HS-27A (cell line): ENCODE measurements at places on chromosomes 6 and 20.
A peak's percentile ranks its signal among the peaks of the same experiment; 100 is the strongest.

DNA sequence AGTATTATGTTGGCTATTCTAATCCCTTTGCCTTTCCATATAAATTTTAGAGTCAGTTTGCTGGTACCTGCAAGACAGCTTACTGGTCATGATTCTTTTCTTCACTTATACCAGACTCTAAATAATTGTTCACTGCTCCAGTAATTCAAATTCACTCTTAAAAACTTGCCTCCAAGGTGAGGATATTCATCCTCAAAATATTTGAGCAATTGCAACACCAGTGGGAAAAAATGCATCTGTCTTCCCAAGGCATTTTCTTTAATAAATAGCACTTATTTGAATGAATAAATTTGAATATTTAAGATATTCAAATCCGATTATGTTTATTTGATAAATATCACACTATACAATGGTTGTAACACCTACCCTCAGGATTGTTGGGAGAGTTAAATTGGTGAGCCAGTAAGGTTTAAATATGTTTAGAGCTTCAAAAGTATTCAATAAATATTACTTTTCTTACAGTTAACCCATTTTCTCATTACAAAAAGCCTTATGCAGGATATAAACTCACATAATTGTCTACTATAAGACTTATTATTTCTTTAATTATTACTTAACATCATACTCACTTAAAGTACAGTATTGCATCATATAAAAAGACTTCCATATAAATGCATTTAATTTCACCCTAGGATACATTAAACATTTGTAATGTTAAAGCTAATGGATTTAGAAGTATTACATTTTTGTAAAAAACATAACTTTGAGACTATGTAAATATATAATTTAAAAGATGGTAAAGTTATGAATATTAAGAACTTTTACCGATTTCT, 285.6 kb downstream of the SAMD5 start:
- no peak for DNase-seq

- DNase-seq: no peak
These were observed 302.4 kb upstream of the POU3F2 start for GRCh38 chr6:98532004-98532403.

GRCh38 chr6:4606821-4607704, 169.1 kb upstream of the CDYL start:
- peak; percentile 40 for DNase-seq

GRCh38 chr6:16736856-16737775, 24.1 kb downstream of the ATXN1 start:
- DNase-seq: no peak

- peak; percentile 92 for DNase-seq
These were observed 16.1 kb upstream of the CCN6 start for GRCh38 chr6:112037783-112038216.

DNA sequence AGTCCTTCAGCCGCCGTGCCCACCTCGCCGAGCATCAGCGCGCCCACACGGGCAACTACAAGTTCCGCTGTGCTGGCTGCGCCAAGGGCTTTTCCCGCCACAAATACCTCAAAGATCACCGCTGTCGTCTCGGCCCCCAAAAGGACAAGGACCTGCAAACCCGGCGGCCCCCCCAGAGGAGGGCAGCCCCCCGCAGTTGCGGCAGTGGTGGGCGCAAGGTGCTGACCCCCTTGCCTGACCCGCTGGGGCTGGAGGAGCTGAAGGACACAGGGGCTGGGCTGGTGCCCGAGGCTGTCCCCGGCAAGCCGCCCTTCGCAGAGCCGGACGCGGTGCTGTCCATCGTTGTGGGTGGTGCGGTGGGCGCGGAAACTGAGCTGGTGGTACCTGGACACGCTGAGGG, 20.1 kb upstream of the CHMP4B start:
- no peak for DNase-seq

GRCh38 chr20:4322499-4322898, 307.1 kb upstream of the RNF24 start:
- DNase-seq: no peak

DNA sequence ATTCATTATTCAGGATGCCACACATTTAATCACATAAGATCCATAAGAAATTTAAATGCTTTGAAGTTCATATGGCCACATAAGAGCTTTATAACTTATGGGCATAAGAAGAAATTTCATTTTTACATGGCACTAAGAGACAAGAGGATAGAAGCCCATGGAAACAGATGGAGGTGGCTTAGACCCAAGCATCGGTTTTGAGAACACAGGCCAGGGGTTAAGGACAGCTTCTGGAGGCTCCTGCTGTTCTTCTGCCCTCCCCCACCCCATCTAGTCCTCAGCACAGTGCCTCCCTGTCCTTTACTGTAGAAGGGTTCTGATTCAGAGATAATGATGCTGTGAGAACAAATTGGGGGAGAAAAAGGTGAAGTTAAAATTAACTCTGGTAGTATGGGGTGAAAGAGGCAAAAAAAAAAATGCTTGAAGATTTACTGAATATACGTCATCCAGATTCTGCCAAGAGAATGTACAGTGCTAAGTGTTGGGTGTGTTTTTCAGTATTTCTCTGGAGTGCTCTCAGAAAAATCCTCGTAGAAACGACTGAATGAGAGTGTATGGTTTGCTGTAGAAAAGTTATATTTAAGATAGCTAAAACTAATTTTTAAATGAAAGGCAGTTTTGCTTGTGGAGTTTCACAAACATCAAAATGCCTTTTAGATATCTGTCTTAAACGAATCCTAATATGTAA, 539.7 kb downstream of the QKI start:
- DNase-seq: no peak

DNA sequence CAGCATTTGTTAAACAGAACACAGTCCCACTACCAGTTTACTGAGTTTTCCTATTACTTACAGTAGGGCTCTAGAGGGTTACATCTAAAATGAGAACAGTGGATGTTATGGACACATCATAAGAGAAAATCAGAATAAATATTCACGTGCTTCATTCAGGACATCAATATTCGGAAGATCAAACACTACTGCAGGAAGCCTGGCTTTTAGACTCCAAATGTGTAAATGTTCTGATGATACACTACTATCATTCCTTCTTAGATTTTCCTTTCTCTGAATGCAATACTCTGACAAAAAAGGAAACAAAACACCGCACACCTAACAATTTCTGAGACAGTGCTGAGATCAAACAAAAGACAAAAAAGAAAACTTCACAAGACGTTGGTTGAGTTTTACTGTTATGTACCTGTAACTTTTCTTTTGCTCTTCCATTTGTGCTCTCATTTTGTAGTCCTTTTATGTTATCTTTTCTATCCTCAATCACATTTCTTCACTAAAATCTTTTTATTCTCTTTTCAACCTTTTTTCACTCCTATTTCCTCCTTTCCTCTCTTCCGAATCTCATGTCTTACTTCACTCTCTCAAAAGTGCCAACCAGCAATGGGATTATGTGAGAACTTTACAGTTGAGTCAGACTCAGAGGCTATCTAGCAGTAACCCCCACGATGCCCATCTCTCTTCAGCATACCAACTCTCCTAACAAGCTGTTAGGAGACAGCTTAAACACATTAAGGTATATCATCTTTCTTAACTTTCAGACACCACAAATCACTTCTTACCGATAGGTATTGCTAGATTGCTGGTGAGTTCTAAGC, 1.7 kb downstream of the FAM184A start:
- DNase-seq: no peak

DNA sequence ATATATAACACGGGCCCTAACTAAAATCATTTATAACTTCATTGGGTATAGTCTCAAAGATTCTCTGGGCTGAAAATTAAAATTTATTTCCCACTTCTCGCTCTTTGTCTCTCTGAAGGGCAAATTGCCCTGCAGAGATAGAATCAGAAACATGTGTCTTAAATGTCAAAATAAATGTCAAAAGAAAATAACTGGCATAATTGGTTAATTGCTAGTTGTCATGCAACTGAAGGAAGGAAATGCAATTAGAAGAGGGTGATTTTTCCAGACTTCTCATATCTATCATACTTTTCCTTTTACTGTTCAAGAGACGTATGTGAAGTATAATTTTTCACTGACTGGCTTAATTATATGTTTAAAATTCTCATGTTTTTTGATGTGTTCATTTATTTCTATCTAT, 80.3 kb upstream of the HMGCLL1 start:
- DNase-seq: no peak

DNA sequence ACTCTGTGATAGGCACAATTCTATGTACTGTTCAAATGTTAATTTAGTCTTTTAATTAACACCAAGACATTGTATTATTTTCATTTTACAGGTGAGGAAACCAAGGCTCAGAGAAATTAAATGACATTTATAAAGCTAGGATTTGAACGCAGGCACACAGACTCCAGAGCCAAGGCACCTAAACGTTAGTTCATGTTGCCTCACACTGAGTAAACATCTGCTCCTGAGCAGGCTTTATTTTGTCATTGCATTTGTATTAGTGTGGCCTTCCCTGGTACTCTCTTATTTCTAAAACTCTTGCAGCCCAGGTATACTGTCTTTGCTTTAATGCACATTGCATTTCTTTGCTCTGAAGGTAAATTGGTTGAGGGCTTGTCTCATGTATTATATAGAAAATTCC, 263.1 kb upstream of the FLRT3 start:
- no peak for DNase-seq

DNA sequence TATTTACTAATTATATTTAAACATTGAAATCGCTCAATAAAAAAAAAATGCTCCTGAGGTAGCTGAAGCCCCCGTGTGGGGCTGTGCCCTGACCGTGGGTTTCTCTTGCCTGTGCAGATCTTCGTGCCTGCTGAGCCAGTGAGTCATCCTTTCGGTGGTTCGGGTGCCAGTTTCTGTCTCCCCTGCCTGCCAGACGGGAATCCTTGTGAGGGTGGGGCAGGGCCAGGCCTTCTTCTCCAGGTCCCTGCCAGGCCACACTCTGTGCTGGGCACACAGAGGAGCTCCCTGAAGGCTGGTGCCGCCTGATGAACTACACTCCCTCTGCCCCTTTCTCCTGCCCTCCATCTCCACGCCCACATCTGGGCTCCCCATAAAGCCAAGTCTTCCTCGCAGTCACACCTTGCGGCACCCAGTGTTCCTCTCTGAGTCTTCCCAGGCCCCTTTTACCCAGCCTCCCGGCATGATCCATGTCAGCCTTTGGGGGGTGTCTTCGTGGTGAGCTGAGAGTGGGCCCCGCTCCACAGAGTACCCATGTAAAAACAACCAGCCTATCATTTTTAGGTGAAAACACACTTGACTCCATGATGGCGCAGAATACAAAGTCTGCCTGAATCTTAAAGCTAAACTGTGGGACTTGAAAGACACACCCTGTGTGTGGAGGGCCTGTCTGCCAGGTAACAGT, 19.3 kb downstream of the FGD2 start:
- DNase-seq: no peak

- DNase-seq: no peak
These were observed 65.1 kb downstream of the CBFA2T2 start for GRCh38 chr20:33554914-33555420.

- no peak for DNase-seq
These were observed 188.2 kb downstream of the CDKAL1 start for GRCh38 chr6:20722455-20722854.

DNA sequence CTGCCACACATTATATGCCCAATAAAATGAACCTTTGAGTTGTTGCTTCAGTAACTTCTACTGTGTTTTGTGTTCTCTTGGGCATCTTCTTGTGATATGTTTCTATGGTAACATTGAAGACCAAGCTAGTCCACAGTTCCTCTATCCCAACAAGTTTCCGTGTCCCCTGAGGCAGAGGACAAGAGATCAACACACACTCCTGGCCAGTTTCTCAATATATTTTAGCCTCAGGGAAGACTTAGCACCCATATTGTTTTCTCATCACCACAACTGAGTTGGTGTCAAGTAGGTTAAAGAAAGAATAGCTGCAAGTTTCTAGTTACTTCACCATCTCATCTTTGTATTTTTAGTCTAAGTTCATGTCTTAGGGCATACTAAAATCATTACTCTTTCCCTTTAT, 277.5 kb downstream of the UST start:
- DNase-seq: no peak

DNA sequence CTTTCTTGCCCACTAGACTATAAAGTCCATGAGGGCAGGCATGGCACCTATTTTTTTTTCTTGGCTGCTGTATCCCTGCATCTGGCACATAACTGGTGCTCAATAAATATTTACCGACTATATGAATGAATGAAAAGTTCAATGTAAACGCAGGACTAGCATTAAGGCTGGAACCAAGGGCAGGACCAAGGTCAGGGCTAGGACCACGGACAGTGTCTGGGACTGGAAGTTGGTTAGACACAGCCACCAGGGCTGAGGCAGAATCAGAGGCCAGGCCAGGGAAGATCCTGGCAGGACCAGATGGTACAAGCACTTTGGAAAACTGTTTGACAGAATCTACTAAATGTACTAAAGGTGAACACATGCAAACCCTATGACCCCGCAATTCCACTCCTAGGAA, 3.7 kb downstream of the TNXB start:
- no peak for DNase-seq

DNA sequence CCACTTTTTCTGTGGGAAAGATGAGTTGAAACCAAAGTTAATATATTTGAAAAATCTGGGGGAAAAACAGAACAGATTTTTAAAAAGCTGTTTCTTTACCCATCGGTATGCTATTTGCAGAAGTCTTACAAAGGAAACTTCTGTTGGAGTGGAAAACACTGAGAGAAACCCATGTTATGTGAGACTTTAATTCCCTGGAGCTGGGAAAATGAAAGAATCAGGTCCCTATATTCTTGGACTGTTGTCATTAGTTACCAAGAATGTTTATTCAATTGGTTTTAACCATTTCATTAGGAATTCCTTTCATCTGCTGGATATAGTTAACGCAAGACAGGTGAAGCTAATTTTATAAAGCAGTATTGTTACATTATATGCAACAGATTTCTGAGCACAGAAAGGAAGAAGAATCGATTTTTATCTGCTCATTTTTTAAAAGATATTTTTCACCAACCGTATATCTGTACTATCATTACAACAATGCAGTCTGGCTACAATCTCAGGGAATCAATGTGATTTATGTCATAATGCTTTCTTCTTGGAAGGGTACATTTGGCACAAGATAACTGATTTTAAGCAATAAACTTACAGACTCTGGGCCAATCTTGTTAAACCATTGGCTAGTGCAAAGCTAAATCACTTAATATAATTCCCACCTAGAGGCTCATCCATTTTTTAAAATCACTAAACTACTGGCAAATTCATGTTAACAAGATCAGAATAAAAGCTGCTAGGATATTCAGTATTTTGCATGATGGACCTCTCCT, 170.0 kb downstream of the MOXD1 start:
- no peak for DNase-seq

- DNase-seq: no peak
These were observed 10.4 kb upstream of the ZFAND3 start for GRCh38 chr6:37809197-37809543.

DNA sequence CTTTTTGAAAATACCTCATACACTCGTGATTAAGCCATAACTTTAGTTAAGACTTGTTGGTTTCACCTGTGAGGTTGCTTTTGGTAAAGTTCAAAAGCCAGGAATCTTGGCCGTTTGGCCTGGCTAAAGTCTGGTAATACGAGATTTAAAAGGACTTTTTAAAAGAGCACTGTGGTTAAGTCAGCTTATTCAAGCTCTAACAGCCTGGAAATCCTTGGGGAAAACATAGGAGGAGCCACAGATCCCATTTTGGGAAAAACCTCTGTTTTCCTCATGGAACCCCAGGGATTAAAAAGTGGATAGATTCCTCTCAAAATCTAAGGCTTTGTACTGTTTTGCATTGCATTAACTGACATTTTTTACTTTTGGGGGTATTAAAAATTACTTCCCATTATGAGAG, 13.7 kb upstream of the SLC22A16 start:
- DNase-seq: no peak
